ENCODE measurements at places on chromosomes 6 and 20. TPM values are rescaled to one million over a fixed set of nuclear protein-coding genes. Genes with fewer than 3 reads are reported as not detected.

The APOBEC2 gene
- total RNA-seq, result 2.5 TPM

The PRL gene
- total RNA-seq, result not detected

The CEP162 gene
- 6.8 TPM for total RNA-seq

The PDE7B gene
- not detected for total RNA-seq

The MCUR1 gene
- 64.8 TPM for total RNA-seq

The ATRN gene
- total RNA-seq, result 41.4 TPM

The PRRT1 gene
- 2.0 TPM for total RNA-seq

The SPTLC3 gene
- 34.7 TPM for total RNA-seq

The FOXA2 gene
- 43.6 TPM for total RNA-seq

The MYBL2 gene
- 345 TPM for total RNA-seq

The SIRPG gene
- total RNA-seq, result not detected

The ZSCAN23 gene
- total RNA-seq, result not detected

The TRIM40 gene
- not detected for total RNA-seq

The TSBP1 gene
- total RNA-seq, result not detected

The NMBR gene
- total RNA-seq, result not detected

DNA sequence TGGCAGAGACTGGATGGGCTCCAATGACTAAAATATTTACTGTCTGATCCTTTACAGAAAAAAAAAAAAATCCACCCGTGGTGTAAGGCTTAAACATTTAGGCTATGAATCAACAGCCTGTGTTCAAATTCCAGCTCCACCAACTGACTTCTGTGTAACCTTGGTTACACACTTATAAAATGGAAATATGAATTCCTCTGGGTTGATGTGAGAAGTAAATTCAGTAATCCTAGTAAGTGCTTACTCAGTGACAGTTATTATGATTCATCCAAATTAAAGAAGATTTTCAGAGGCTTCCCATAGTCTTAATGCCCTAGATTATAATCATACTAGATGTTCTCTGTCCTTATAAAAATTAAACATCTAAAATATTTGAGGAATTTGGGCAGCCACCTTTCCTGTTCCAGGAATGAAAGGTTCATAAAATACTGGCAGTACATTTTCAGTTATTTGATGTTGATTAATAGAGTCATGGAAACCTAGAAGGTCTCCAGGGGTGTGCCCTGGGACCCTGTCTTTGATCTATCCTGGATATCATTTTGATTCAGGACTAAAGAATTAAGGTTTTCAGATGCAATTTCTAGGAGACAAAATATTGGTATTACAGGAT is 180.3 kb upstream of the ZNF217 start:
- H3K36me3 ChIP-seq, result no peaks in the 10 kb centered on the region
- peak overlapping the region; percentile 66 for H3K27ac ChIP-seq
- H3K4me1 ChIP-seq, result peaks cover 60% of the 10 kb centered on the region
- H3K4me3 ChIP-seq, result no peak overlapping the region

GRCh38 chr20:25551413-25552215 is 33.7 kb downstream of the NINL start:
- peak overlapping the region; percentile 90 for H3K27ac ChIP-seq
- DNase-seq, result no peak
- no peaks in the 10 kb centered on the region for H3K27me3 ChIP-seq

DNA sequence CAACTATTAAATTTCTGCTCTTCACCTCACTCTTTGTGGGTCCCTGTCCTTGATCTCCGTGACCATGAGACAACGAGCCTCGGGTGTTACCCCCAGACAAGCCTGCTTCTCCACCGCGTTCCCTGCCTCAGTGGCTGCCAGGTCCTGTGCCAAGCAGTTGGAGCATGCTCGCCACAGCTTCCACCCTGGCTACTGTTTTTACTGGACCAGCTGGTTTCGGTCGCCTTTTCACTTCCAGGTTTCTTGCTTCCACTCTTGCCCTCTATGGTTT is 5.6 kb downstream of the TP53RK start:
- peaks cover 12% of the 10 kb centered on the region for H3K4me1 ChIP-seq
- peaks cover 2% of the 10 kb centered on the region for H3K36me3 ChIP-seq
- no peak overlapping the region for H3K4me3 ChIP-seq
- H3K27ac ChIP-seq, result no peak overlapping the region
- H3K27me3 ChIP-seq, result no peaks in the 10 kb centered on the region

GRCh38 chr6:13422681-13423221 is 64.6 kb downstream of the GFOD1 start:
- DNase-seq, result no peak
- no peaks in the 10 kb centered on the region for H3K4me1 ChIP-seq
- H3K27ac ChIP-seq, result no peak overlapping the region
- no peak overlapping the region for H3K4me3 ChIP-seq
- H3K27me3 ChIP-seq, result no peaks in the 10 kb centered on the region

DNA sequence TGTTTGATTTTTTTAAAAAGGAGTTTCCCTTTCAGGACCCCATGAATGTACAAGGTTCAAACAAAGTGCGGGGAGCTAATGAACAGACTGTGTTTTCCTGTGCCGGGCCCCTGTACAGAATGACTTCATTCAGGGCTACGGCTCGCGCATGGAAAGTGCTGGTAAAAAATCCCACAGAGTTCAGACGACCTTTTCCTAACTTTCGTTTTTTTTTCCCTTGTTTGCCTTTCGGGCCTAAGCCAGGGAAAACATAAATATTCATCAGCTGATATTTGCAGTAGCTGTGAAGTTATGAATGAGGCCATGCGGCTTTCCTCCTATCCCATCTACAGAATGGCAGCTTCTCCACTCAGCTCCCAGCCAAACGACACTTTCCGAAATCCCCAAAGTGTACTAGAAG is 74.0 kb downstream of the HAO1 start:
- no peak overlapping the region for H3K27ac ChIP-seq
- H3K27me3 ChIP-seq, result no peaks in the 10 kb centered on the region
- H3K36me3 ChIP-seq, result no peaks in the 10 kb centered on the region
- no peak overlapping the region for H3K4me3 ChIP-seq
- H3K4me1 ChIP-seq, result no peaks in the 10 kb centered on the region
- no peak for DNase-seq

DNA sequence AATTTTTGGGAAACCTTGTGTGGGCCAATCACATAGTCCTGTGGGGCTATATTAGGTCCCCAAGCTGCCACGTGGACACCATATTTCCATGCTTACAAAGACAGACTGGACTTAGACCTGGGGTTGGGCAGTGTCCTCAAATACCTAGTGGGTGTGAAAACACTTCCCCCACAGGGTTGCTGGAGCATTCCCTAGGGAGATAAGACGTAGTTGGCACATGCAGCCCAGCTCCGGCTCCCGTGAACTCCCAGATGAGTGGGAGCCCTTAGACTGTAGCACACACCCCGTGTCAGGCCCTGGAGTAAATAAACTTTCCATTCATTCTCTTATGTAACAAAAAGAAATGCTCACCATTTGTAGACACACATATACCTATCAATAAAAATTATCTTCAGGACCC is 14.2 kb downstream of the KCNG1 start:
- DNase-seq, result no peak
- no peaks in the 10 kb centered on the region for H3K27me3 ChIP-seq
- H3K36me3 ChIP-seq, result no peaks in the 10 kb centered on the region

- no peaks in the 10 kb centered on the region for H3K36me3 ChIP-seq
- DNase-seq, result no peak
- no peak overlapping the region for H3K27ac ChIP-seq
- H3K4me3 ChIP-seq, result no peak overlapping the region
Measured at GRCh38 chr6:3584606-3585005, 127.8 kb upstream of the SLC22A23 start.

DNA sequence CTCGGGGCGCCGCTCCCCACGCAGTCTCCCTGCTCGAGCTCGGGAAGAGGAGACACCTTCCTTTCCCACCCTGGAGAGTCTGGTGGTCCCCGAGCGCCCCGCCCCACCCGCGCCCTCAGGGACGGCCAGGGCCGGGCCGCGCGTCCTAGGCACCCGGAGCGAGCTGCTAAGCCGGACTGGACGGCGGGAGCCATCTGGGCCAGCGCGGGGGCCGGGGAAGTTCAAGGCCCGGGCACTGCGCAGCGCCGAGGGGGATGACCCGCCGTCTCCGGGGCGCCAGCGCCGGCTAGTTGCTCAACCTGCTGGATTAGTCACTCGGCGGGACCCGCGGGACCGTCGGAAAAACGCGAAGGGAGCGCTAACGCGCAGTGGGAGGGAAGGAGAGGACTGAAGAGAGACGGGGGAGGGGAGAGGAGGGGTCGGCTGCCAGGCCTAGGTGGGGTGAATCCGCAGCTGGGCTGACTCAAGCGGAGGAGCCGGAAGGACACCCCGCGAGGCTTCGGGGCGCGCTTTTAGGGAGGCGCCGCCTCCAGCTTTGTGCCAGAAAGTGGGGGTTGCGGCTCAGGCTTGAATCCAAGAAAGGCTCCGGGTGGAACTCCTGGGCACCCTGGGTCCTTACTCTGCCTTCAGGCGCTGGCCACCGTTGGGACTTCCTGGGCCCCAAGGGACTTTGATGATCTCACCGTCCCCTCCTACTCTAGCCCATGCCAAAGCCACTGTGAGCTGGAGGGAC is 75.7 kb upstream of the FOXP4 start:
- peaks cover 27% of the 10 kb centered on the region for H3K4me1 ChIP-seq
- no peak overlapping the region for H3K27ac ChIP-seq
- no peak overlapping the region for H3K4me3 ChIP-seq
- no peak for DNase-seq
- no peaks in the 10 kb centered on the region for H3K36me3 ChIP-seq

DNA sequence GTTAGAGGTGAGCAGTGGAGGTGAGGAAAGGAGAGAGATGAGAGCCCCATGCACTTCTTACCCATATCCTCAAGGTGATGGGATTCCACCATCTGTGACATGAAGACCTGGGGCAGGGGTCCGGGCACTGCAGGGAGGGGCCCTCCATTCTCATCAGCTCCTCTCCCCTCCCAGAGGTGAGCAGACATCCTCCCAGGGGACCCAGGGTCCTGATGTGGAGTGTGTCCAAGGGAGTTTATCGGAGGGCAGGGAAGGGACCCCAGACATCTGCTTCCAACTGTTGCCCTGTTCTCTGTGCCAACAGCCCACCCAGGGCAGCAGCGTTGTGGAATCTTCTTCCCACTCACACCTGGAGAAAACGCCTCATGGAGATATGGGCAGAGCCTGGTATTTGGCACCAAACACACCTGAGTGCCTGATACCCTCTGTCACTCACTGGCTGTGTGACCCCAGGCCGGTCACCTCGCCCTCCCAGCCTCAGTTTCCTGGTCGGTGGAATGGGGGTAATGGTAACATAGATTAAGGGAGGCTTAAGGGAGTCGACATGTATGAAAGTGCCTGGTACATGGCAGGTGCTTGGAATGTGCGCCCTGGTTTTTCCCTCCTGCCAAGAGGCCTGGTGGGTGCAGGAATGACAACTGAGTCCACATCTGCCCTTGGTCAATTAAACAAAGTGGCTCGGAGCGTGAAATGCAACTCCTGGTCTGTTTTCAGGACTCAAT is 227.9 kb downstream of the PREX1 start:
- H3K27ac ChIP-seq, result no peak overlapping the region
- no peak for DNase-seq
- H3K4me1 ChIP-seq, result peaks cover 9% of the 10 kb centered on the region
- H3K4me3 ChIP-seq, result no peak overlapping the region
- 0 out of 2 replicates have a peak, but pooled peaks cover 1% of the 10 kb centered on the region for H3K36me3 ChIP-seq
- H3K27me3 ChIP-seq, result no peaks in the 10 kb centered on the region

DNA sequence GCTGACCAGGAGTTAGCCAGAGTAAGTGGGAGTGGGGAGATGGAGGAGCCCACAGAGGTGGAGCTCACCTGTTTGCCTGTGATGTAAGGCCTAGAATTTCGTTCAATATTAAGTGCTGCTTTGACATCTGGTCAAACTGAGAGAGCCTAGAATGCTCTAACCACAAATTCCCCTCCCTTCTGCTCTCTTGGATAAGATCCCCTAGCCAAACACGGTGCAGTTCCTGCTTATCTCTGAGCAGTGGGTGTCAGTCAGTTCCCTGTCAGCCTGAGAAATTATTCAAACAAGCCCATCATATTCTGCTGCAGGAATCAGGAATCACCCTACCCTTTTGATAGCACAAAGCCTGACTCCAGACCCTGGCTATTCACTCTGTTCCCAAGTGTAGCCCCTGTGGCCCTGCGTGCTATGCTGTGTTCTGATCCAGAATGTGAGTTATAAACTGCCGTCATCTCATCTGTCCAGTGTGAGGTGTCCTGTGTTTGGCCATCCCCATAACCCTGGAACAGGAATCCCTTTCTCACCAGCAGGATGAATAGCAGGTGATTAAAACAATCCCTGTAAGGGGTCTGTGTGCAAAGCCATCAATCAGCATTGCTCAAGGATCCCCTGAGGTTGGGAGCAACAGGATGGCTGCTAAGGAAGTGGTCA is 31.8 kb upstream of the ZNF133 start:
- DNase-seq, result no peak
- no peaks in the 10 kb centered on the region for H3K36me3 ChIP-seq
- H3K27me3 ChIP-seq, result no peaks in the 10 kb centered on the region
- peaks cover 4% of the 10 kb centered on the region for H3K4me1 ChIP-seq
- no peak overlapping the region for H3K27ac ChIP-seq

GRCh38 chr6:74925683-74926082 is 280.2 kb downstream of the COL12A1 start:
- no peak overlapping the region for H3K4me3 ChIP-seq
- no peaks in the 10 kb centered on the region for H3K27me3 ChIP-seq
- no peak overlapping the region for H3K27ac ChIP-seq
- no peaks in the 10 kb centered on the region for H3K36me3 ChIP-seq

GRCh38 chr20:57717797-57718196 is 8.0 kb upstream of the PMEPA1 start:
- H3K4me3 ChIP-seq, result no peak overlapping the region
- no peaks in the 10 kb centered on the region for H3K27me3 ChIP-seq
- DNase-seq, result no peak
- H3K27ac ChIP-seq, result no peak overlapping the region
- H3K4me1 ChIP-seq, result peaks cover 8% of the 10 kb centered on the region
- no peaks in the 10 kb centered on the region for H3K36me3 ChIP-seq

GRCh38 chr6:123276546-123276980 is 280.5 kb downstream of the CLVS2 start:
- no peaks in the 10 kb centered on the region for H3K36me3 ChIP-seq
- no peaks in the 10 kb centered on the region for H3K4me1 ChIP-seq
- no peak for DNase-seq

DNA sequence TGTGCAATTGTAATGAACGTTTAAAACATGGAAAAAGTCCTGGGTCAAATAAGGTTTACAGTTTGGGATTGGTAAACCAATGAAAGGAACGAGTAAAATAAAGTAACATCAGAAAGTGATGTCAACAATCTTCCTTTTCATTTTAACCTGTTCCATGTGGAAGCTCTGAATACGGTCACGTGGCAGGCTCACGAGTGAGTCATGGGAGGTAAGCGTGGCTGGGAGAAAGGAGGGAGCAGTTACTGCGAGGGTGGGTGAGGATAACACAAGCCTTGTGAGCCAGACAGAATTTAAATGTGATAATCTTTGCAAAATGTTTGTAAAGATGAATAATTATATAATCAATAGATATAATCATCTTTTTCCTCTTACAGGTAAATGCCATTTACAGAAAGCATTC is 171.3 kb upstream of the HDAC2 start:
- peaks cover 38% of the 10 kb centered on the region for H3K4me1 ChIP-seq
- H3K4me3 ChIP-seq, result no peak overlapping the region
- no peak for DNase-seq

- no peak overlapping the region for H3K27ac ChIP-seq
- no peaks in the 10 kb centered on the region for H3K27me3 ChIP-seq
- H3K4me1 ChIP-seq, result peaks cover 11% of the 10 kb centered on the region
- no peak for DNase-seq
- H3K36me3 ChIP-seq, result no peaks in the 10 kb centered on the region
Measured at GRCh38 chr6:43793154-43793874, 23.3 kb downstream of the VEGFA start.

GRCh38 chr20:1306316-1307135 is 22.4 kb downstream of the SDCBP2 start:
- DNase-seq, result no peak
- no peaks in the 10 kb centered on the region for H3K36me3 ChIP-seq
- no peaks in the 10 kb centered on the region for H3K4me1 ChIP-seq
- H3K27ac ChIP-seq, result no peak overlapping the region

- DNase-seq, result no peak
- H3K36me3 ChIP-seq, result no peaks in the 10 kb centered on the region
- no peak overlapping the region for H3K27ac ChIP-seq
- 0 out of 2 replicates have a peak, but pooled peaks cover 7% of the 10 kb centered on the region for H3K4me1 ChIP-seq
- no peak overlapping the region for H3K4me3 ChIP-seq
- no peaks in the 10 kb centered on the region for H3K27me3 ChIP-seq
Measured at GRCh38 chr6:128099571-128100197, 198.8 kb upstream of the THEMIS start.
